AG10803 (cell line): ENCODE measurements at places on chromosomes 6 and 20.

GRCh38 chr6:151425561-151425960 lies 26.4 kb downstream of the RMND1 start:
- no peak for DNase-seq

DNA sequence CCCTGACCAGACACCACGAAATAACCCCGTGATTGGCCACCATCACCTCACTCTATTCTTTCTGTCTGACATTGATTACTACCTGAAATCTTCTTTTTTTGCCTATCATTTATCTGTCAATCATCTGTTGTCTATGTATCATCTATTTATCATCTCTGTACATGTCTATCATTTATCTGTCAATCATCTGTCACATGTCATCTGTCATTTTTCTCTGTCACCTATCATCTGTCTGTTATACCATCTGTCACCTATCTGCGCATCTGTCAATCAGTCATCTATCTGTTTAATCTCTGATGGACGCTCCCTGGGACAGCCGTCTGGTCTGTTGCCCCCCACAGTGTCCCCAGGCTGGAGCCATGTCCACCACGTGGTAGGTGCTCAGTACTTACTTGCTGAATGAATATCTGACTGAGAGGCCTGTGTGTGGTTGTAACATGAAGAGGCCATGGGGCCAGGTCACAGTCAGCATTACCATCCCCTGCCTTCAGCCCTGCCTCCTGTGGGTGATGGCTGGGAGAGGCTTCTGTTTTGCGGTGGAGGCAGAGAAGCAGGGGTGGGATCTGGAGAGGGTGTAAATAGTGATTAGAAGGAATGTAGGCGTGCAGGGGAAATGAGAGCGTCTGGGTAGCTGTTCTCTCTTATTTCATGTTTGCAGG lies 302.7 kb downstream of the QKI start:
- DNase-seq, result no peak

DNA sequence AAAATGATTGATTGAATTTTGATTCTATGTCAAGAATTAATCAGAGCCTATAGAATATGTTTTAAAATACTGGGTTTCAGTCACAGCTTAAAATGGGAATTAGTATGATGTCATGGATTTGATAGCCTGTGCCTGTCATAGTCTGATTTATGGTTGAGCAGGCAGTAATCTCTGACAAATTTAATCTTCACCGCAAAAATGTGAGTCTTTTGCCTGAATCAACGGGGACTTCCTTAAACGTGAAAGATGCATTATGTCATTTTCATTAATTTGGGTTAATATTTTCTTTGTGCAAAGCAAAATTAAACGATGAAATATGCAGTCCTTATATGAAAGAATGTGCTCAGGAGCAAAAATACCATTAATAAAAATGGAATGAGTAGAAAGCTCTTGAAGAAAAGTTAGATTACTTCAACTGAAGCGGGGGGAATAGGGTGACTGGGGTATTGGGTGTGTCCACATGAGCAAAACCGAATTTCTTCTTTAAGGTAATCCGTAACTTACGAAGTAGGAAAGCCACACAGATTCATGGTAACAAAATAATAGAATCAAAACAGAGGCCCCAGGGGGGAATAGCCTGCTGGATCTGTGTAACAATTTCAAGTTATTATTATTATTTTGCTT lies 339.6 kb upstream of the NOX3 start:
- no peak for DNase-seq

- DNase-seq, result peak; percentile 38
Observed at GRCh38 chr20:2750491-2751251, 49.8 kb downstream of the CPXM1 start.
